Glomerular endothelial cell (primary cell): ENCODE measurements at places on chromosomes 7 and 10. TPM values are rescaled to one million over a fixed set of nuclear protein-coding genes. Genes with fewer than 3 reads are reported as not detected.

DNA sequence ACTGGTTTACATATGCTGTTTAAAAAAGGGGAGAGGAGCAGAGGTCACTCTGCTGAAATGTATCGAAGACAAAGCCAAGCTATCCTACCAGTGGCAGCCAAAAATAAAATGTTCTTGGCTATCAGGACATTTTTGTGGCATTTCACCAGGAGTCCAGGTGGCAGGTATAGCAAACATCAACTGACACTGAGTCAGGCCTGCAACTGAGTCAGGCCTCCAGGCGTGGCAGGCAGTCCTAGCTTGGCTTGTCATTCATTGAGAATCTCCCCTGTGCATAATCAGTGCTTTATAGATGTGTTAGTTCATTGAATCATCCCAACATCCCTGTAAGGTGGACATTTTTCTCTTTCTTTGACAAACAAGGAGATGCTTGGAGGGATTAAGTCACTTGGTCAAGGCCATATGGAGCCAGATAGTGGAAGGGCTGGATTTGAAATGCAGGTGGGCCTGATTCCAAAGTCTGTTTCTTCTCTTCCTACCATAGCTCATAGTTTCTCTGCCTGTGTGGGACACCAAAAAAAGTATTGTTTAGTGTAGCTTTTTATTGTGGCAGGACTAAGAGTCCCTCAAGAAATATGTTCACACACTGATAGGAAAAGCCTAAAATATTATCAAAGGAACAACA is 4.3 kb downstream of the DYNC1I1 start:
- DNase-seq: no peak

DNA sequence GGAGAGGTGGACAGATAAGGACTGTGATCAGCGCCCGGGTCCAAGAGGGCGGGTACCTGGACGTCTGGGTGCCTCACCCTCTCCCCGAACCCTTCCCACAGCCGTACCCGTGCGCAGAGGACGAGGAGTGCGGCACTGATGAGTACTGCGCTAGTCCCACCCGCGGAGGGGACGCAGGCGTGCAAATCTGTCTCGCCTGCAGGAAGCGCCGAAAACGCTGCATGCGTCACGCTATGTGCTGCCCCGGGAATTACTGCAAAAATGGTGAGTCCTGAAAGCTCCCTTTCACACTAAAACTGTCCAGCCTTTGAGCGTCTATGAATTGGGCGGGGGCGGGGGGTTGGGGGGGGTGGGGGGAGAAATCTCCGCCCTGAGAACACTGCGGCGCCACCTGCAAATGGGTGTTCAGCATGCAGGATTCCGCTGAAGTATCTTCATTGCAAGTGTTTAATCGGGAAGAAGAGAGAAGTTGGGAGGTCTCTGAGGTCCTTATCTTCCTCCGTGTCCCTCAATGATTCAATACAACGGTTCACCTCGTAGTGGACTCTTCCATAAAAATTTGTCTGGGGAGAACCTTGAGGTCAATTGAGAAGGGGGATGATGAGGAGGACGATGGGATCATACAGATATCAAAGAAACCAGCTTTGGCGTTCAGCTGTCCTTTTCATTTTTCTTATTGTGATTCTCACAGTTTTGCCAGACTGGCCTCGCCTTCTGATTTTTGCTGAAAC is 906 bp downstream of the DKK1 start:
- no peak for DNase-seq

DNA sequence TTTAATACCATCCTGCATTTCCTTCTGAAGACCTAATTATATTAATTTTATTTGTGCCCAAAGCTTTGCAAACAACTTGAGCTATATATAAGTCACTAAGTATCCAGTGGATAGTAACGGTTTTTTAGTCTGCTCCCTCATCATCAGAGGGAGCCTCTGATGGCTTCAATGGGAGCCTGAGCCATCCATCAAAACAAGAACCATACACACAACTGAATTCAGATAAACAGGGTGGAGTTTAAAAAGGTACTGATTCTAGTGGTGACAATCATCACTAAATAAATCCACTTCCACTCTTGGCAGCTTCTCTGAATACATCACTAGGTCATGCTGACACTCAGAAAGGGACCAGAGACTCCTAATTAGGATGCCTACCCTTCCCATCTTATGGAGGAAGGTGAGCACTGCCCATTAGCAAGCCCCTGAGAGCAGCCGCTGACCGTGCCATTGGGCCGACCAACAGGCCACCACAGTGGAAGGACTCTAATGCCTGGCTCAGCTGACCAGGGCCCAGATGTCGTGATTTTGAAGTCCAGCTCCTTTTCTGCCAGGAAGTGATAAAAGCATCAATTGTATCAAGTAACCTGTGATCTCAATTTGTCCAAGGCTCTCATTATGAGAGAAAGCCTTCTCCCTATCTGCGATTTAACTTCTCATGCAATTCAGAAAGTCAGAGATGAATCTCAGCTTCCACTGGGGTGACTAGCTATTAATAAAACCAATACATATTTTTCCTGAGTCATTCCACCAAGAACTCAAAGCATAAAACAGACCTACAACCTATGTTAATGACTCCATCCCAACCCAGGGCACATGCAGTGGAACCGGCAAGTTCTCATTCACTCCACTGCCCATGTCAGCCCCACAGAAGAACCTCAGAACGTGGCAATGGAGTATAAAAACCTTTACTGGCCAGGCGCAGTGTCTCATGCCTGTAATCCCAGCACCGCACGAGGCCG is 13.1 kb downstream of the VOPP1 start:
- DNase-seq: no peak

DNA sequence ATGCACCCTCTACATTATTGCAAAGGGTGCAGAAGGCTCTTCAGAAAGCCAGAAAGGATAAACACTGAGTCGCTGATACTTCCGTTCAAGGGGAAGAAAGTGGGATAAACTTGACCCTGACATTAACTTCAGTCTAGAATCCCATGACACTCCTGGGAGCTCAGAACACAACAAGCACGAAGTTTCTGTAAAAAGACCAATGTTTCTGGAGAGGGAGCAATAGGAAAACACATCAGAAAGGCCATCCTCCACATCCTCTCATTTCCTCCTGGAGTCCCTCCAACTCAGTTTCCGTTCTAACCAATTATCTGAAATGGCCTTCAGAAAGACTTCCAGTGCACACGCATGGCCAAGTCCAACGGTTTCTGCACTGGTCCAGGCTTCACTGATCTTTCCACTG is 113.5 kb downstream of the SORBS1 start:
- no peak for DNase-seq

DNA sequence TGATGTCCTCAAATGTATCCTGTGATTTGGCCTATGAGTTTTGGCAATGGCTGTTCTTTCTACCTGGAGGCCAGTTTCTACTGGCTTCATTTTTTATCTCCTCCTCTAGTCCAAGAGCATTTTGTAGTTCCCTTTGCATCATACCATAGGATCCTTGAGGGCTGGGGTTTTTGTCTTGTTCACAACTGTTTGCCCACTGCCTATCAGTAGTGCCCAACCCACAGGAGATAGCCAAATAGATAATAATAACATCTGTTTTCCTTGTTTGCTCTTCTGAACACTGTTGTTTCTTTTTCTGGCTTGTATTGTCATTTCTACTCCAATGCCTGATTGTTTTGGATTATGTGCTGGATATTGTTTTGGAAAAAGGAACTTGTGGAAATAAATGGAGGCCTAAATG is 3.4 kb downstream of the CDK1 start:
- DNase-seq: no peak

DNA sequence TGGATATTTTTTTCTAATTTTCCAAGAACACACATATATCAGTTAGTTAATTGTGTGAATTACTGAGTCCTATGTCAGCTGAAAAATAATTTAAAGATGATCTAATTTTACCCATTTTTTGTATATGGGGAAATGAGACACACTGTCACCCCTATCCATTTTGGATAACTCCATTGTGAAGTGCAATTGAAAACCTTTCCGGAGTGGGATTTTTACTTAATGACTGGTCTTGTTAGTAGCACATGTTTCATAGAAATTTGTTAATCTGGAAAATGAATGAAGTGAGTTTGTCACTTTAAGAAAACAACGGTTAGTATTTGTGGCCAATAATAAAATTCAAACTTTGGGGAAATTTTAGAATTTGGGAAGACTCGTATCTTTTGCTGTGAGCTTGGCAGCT is 2.0 kb downstream of the GARS1 start:
- no peak for DNase-seq

DNA sequence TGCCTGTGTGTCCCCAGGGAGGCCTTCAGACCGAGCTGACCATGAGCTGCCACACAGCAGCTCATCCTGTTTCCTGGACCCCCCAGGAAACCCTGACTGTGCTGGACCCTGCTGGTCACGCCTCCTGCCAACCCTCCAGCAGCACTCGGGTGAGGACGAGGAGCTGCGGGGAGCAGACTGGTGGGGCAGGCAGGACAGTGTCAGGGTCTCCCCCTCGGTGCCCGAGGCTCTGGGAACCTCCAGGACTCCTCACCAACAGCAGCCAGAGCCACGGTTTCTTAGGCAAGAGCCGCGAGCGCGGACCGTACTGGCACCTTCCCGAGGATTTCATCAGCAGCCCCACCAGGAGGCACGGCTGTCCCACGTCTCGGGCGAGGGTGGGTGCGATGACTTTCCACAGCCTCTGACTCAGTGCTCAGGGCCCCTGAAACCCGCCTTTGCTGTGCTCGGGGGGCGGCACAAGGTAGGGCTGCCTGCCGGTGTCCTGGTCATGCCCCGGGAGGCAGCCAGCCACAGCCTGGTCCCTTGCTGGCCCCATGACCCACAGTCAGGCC is 186.9 kb downstream of the ELFN1 start:
- no peak for DNase-seq

GRCh38 chr7:94042381-94042780 is 38.2 kb upstream of the BET1 start:
- no peak for DNase-seq

DNA sequence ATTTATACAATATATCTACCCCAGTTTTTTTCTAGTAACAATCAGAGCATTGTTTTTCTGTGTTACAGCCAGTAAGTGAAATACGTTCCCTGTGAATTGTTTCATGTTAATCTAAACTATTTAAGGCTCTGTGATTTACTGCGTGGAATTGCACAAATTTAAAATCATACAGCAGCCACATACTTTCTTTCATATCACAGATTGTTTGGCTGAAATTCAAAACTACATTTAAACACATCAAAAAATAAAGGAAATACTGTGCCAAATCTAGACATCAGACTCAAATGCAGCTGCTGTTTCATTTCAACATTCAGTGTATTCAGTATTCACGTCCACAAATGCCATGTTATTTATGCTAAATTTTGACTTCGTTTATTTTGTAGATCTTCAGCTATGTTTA is 242.6 kb upstream of the HGF start:
- no peak for DNase-seq

- no peak for DNase-seq
Measured at GRCh38 chr10:5089865-5090264, 4.3 kb upstream of the AKR1C3 start.

DNA sequence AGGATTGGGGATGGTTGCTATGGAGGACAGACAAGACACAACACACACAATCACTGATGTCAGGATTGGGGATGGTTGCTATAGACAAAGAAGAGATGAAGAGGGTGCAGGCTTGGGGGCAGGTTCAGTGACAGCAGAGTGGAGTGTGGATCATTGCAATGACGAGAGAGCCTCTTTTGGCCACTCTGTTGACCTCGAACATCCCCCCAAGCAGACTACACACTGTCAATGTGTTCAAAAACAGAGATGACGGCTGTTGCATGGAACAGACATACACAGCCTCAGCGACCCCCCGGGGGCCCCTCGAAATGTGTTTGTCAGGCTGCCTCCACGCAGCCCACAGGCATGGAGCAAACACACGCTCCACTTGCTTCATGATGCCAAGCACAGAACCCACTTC is 133.0 kb downstream of the PTPRN2 start:
- no peak for DNase-seq

DNA sequence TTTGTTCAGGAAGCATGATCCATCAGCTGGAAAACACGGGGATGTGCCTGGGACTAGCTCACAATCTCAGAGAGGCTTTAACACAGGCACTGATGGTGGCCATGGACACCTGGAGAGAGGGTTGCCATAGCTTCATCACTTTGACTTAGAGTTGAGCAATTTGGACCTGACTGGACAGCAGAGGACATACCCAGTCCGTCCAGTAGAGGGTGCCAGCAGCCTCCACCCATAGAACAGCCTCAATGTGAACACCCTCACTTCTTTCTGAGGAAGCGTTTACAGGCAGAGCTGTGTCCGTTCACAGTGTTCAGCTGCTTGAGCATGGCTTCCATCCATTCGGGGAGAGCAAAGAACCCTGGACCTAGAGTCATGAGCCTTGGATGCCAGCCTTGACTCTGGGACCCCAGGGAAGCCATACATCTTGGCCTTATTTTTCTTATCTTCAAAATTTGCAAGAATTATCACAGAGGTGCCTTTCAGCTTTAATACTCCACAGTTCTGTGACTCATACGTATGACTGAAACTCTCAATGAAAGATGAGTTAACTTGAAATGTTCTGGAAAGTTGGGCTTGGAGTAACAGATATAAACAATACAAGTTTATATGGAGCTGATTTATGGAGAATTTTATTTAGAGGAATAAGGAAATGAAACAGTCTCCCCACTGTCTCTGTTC is 302.9 kb upstream of the PODXL start:
- peak; percentile 33 for DNase-seq

DNA sequence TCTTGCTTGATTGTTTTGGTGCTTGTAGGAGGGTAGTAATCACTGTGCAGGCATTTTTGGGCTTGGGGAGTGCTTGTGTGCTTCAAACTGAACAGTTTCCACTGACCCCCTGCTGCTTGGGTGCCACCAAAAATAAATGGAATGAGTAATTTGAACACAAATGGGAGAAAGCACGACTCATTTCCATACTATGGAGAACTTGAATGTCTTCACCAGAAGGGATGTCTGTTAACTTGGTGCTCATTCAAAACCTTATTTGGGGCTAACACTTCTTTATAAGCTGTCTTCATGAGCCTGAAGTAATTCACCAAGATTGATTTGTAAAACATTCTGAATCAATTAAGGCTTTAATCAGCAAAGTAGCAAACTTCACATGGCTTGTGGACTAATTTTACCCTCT is 560.3 kb downstream of the SDK1 start:
- no peak for DNase-seq

- DNase-seq: no peak
Measured at GRCh38 chr10:96906864-96907263, 74.8 kb downstream of the LCOR start.

DNA sequence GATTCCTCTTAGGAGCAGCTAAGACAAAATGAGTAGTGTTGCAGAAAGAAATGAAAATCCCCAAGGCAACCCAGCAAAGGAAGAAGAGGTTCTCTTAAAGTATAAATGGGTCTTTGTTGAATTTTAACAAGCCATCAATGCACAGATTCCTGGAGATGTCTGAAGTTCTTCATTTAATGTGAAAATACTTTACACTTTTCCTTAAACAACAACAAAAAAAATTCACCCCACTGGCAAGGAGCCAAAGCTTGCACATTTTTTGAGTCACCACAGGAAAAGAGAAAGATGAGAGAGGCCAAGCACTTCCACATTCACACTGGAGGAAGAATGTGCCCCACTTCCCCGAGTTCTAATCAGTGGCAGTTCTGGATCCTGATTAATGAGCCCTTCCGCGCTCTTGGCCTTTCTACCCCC is 286.4 kb upstream of the MEOX2 start:
- DNase-seq: peak; percentile 83

- no peak for DNase-seq
Measured at GRCh38 chr7:115356999-115357702, 435.3 kb downstream of the MDFIC start.

Gene HTR7
- total RNA-seq: 0.29 and 0.58 TPM in 2 replicates

Gene TMEM236
- 0.18 and 0.48 TPM in 2 replicates for total RNA-seq

Gene FGFBP3
- total RNA-seq: 0.63 and 0.93 TPM in 2 replicates

Gene LEP
- total RNA-seq: not detected in 2 replicates

Gene COL28A1
- total RNA-seq: not detected in 2 replicates

Gene BTAF1
- total RNA-seq: 16.7 and 24.0 TPM in 2 replicates

Gene ADARB2
- 0.23 and 0.39 TPM in 2 replicates for total RNA-seq
